ENCODE measurements at places on chromosomes 13 and 19. TPM values are rescaled to one million over a fixed set of nuclear protein-coding genes. Genes with fewer than 3 reads are reported as not detected.

The MPHOSPH8 gene
- 6.6 TPM for total RNA-seq

The HSD17B14 gene
- total RNA-seq = 20.9 TPM

- no peak for DNase-seq
Observed at GRCh38 chr13:40231751-40232150, 434.7 kb downstream of the FOXO1 start.

- peak; percentile 47 for DNase-seq
Observed at GRCh38 chr13:48532256-48532505, 699 bp downstream of the RCBTB2 start.

DNA sequence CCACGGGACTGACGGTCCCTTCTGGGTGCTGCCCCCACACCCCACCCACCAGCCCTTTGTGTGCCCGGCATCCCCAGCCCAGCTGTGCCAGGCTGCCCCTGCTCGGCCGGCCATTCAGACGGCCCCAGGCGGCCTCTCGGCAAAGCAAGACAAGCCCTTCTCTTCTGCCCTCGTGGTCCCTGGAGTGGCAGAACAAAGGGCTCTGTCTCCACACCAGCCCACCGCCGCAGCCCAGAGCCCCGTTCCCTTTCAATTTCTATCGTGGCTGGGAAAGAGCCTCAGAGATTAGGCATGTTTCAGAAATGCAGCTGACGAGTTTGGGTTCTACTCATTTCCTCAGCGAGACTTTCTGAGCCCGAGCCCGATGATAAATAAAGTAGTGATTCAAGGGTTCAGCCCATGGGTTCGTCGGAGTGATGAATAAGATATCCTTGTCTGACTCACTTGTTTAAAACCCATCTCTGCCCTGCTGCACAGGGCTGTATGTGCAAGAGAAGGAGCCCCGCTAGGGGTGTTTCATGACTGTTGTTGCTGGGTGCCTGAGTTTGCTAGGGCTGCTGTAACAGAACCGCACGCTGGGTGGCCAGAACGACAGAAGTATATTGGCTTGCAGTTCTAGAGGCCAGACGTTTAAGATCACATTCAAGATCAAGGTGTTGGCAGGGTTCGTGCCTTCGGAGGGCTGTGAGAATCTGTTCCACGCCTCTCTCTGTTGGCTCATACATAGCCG lies 4.3 kb downstream of the MYO9B start:
- DNase-seq = peak; percentile 99

DNA sequence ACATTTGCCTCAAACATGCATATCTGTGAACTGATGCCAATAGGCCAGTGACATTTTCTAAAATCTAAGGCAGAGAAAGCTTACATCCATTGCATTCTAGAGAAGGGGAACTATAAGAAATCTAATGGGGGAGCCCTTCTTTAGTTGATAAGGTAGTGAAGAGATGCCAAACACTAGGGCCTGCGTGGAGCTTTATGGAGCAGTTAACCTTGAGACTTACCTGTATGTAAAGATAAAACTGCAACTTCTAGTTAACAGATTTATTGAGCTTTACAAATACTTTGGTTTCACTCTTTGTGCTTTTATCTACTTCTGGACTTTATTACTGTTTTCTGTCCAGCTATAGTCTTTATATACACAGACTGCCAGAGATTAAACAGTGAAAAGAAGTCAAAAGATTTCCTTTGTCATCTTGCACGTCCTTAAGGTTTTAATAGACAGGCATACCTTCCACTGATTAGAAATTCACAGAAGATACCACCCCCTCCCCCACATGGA lies 457.6 kb downstream of the KLF12 start:
- no peak for DNase-seq

The PEAK3 gene
- total RNA-seq = not detected

DNA sequence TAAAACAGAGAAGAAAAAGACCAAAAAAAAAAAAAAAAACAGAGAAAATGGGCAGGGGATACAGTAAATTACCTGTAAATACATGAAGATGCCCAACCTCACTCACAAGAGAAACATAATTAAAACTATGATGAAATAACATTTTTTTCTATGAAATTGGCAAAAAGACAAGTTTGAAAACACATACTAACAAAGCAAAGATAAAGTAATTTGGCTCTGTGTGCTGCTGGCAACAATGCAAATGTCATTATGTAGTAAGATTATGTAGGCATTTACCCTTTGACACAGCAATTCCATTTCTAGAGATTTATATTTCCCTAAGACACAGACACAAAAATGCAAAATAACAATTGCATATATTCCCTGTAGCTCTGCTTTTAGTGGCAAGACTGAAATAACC lies 20.2 kb downstream of the ZC3H13 start:
- DNase-seq = no peak

- no peak for DNase-seq
Observed at GRCh38 chr13:49602005-49602404, 16.6 kb upstream of the RCBTB1 start.

DNA sequence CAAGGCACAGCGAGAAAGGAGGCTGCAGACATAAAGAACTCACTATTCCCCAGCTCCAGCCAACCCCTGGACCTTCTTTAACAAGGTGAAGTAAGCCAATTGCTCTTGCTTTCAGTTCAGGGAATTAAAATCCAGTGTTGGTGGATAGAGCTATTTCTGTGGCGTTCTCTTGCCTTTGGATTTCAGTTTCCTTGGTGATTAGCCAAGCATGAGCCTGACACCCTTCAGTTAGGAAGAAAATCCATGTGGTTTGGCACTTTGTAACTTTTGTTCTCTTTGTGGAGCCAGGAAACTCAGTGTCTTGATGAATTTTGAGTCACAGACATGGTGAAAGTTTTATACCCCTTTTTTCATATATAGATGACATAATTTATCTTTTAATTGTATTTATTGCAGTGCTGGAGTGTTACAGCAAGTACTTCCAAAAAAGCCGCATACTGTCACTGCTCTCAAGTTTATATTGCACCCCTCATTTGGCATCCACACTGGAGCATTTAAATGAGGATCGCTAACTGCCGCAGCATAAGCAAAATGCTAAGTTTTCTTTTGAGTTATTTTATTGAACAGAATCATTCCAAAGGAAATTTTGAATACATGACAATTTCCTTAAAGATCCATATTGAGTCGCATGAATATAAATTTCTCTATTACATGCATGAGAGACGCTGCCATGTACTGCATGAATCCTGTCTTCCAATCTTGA lies 406.8 kb downstream of the MYO16 start:
- peak; percentile 2 for DNase-seq

GRCh38 chr19:2478278-2478755 lies 2.4 kb downstream of the GADD45B start:
- DNase-seq = peak; percentile 88

DNA sequence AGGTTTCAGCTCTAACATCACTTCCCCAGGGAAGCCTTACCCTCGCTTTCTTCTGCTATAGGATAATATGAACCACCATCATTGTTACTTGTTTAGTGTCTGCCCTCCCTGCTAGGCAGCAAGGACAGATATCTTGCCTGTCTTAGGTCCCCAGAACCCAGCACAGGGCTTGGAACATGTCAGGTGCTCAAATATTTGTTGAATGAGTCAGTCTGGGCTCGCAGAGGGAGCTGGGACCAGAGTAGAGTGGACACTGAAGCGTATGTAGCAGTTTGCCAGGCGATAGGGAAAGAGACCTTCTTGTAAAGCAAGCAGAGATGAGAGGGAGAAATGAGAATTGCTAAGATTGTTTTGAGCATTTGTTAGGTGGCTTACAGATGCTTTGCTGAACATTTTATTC lies 11.7 kb downstream of the BCKDHA start:
- DNase-seq = peak; percentile 77

DNA sequence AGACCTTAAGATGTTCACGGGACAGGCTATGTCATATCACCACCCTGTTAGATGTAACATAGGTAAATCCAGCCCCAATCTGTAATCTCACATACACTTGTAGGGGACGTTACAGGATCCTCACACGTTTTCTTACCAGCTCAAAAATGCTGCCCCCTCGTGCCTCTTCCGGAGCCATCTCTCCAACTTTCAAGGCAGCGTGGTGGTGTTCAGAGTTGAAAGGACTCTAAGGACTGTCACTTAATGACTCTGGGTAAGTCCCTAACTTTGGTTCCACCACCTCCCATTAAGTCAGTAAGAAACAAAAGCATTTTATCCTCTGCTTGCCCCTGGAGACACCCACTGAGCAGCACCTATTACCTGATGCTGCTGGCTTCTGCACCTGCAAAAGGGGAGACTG lies 4.4 kb downstream of the MED26 start:
- no peak for DNase-seq

The MEIS3 gene
- total RNA-seq = 5.4 TPM

DNA sequence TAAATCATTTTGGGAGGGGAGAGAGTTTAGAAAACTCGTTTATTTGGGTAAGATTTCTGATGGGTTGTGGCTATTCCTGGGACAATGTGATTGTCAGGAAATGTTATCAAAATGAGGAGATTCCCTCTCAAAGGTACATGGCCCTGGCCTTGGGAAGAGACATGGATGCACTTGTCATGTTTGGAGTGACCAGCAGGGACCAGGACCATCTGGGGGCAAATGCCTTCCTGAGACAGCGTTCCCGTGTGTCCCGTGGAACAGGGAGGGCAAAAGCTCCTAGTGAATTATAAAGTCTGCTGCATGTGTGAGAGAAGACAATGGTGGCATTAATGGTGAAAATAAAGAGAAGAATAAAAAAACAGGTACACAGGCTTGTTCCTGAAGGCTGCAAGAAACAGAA lies 317.3 kb downstream of the ZNF536 start:
- no peak for DNase-seq

The YJEFN3 gene
- 0.12 TPM for total RNA-seq

- no peak for DNase-seq
Observed at GRCh38 chr13:42786715-42787114, 5.3 kb downstream of the FAM216B start.

DNA sequence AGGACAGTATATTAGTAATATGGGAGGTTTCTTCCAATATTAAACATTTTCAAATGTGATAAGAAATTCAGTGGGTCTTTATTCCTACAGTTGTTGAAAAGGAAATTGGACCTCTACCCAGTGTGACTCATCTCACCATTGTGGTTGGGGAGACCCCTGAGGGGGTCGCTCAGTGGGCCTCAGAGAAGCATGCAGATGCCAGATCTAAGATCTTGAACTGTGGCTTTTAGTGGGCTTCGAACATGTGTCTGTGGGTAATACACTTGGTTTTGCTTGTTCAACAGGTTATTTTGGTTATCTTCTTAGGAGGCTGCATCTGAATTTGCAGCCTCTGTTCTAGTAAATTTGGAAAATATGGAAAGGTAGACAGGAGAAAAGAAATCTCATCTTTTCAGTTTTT lies 132.3 kb downstream of the PCCA start:
- no peak for DNase-seq

The TRAPPC6A gene
- 6.2 TPM for total RNA-seq

The UBE2L5 gene
- not detected for total RNA-seq

The PLK5 gene
- not detected for total RNA-seq

The APOC4 gene
- total RNA-seq = not detected

GRCh38 chr19:12864721-12865715 lies 16.2 kb downstream of the DNASE2 start:
- no peak for DNase-seq

GRCh38 chr19:13644645-13645044 lies 119.7 kb upstream of the MRI1 start:
- DNase-seq = no peak

The LILRA1 gene
- not detected for total RNA-seq

- peak; percentile 45 for DNase-seq
Observed at GRCh38 chr19:44988896-44989556, 12.2 kb upstream of the RELB start.

The SULT2B1 gene
- not detected for total RNA-seq
